T-helper 22 cell (primary cell): ENCODE measurements at places on chromosomes 3 and 15.
A peak's percentile ranks its signal among the peaks of the same experiment; 100 is the strongest.

DNA sequence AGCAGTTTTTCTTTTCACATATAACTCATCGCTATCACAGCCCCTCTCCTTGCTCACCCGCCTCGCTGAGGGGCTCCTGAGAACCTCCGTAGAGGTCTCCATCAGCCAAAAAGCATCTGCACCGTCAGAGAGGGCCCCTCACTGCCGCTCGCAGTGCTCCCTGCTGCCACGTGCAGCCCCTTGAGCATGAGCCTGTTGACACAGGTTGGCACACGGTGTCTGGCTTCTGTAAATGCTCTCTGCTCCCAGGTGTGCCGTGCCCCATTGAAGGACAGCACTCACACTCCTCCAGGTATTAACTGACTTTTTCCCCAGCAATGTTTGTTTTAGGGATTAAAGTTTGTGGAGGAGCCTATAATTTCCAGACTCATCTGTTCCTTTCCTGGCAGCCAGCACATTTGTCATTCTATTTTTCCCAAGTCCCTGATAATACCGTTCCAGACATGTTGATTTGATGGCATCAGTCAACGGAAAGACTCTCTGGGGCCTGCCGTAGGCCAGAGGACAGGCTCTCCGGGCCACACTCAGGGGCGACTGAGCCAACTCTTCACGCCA lies 2.1 kb upstream of the FURIN start:
- DNase-seq: no peak

GRCh38 chr15:69719527-69720240 lies 267.1 kb downstream of the RPLP1 start:
- peak; percentile 68 for DNase-seq

DNA sequence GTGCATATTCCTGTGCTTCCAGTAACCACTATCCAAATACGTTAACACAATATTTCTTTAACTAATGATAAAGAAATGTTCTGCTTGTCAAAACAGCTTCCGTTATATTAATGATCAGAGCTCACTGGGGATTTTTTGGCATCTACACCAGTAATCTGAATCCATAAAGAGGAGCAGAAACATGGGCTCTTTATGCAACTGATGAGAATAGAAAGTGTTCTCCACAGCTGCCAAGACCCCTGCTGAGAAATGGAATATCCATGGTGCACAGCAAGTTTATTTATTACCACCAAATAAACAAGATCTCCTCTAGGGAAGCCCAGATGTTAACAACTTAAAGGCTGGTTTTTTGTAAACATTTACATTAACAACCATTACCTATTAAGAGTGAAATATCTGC lies 54.5 kb downstream of the ALDH1A2 start:
- no peak for DNase-seq

- no peak for DNase-seq
These were observed 7.8 kb downstream of the DNASE1L3 start for GRCh38 chr3:58202917-58203360.

GRCh38 chr3:38005076-38006020 lies 14.8 kb downstream of the VILL start:
- no peak for DNase-seq

DNA sequence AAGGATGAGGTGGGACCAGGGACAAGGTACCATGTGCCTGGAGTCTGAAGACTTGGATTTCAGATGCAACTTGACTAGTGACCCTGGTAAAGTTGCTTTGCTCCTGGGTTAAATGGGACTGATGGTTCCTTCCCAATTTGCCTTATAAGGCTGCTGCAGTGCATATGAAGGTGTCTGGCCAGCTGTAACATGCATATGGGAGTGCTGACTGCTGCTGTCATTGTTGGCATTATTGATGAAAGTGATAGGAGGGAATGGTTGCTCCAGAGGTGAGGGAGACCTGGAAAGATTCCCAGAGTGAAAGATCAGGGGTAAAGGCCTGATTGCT lies 20.5 kb downstream of the CYP8B1 start:
- no peak for DNase-seq

- no peak for DNase-seq
These were observed 145.9 kb upstream of the GALNT15 start for GRCh38 chr3:16028604-16029003.

DNA sequence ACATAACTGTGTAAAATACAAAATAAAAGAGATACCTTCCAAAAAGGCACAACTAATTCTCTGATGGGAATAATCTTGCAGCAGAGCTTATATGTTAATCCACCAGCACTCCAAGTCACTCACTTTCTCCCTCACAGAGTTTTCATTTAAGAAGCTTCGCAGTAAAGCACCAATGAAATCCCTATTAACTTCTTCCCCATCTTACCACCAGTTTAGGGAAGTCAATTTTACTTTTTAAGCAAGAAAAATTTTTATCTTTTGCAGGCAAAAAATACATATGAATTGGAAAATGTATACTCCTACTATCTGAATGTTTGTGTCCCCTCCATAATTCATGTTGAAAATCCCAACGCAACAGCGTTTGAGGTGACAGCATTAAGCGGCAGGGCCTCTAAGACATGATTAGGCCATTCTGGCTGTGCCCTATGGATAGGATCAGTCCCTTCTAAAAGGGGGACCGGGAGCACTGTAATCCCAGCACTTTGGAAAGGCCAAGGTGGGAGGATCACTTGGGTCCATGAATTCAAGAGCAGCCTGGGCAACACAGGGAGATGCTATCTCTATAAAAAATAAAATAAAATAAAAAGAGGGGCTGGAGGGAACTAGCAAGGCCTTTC lies 435.8 kb downstream of the SHQ1 start:
- no peak for DNase-seq

GRCh38 chr15:68218847-68219798 lies 10.4 kb downstream of the CLN6 start:
- DNase-seq: no peak

DNA sequence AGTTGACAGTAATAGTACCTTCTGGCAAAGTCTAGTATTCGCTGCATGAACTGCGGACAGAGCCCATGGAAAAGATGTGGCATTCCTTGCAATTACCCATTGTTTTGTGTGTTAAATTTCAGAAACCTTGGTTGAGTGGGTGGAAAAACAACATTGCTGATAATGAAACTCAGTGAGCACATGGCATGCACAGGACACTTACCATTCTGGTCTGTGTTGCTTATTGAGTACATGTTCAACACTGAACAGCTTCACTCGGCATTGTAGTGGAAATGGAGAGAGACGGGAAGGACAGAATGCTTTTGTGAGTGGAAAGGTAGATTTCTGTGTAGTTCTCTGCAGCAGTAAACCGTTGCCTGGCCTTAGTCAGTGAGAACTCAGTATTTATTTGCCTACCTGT lies 165.3 kb downstream of the FNDC3B start:
- DNase-seq: no peak

- DNase-seq: no peak
These were observed 17.7 kb downstream of the TOPAZ1 start for GRCh38 chr3:44259404-44259803.

- DNase-seq: no peak
These were observed 22.1 kb upstream of the MYO5C start for GRCh38 chr15:52317688-52318087.

- no peak for DNase-seq
These were observed 1245.6 kb downstream of the OTOL1 start for GRCh38 chr3:162742159-162742717.

- DNase-seq: no peak
These were observed 52.0 kb downstream of the LPP start for GRCh38 chr3:188205992-188206416.

DNA sequence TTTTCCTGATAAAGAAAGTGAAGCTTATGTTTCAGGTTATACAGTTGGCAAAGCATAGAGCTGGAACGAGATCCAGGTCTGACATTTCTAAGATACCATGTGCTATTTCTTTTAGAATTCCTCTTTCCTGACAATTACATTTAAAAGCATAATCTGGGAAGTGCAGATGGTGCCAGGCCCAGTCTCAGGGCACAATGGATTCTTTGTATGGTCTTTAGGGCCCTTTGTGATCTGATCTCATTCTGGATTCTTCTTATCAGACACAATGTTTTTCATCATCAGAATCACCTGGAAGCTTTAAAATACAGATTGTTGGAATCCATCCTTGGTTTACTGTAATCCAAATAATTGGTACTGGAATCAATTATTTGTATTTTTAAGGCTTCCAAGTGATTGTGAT lies 18.6 kb upstream of the GLCE start:
- no peak for DNase-seq

DNA sequence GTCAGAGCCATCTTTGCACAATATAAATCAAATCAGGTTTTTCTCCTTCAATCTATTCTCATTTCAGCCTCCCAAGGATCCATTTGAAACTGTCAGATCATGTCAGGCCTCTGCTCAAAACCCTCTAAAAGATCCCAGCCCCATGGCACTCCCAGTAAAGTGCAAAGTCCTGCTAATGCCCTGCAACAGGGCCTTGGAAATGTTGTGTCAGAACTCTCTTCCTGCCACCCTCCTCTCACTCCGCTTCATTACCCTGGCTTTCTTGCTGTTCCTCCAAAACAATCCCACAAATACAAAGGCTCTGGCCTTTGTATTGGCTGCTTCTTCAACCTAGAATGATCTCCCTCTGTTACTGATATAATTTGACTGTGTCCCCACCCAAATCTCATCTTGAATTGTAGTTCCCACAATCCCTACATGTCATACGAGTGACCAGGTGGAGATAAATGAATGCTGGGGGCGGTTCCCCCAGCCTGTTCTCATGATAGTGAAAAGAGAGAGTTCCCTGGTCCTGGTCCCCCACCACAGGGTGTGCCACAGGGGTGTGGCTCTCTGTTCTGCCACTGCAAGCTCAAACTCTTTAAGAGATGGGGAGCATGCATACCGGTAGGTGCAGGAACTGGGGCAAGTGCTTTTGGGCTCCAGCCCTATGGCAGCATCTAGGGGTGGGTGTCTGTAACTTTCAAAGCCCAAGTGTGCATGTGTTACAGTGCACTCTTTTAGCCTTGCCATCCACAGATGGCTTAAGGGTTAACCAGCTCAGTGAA lies 22.9 kb upstream of the TRA2B start:
- no peak for DNase-seq

DNA sequence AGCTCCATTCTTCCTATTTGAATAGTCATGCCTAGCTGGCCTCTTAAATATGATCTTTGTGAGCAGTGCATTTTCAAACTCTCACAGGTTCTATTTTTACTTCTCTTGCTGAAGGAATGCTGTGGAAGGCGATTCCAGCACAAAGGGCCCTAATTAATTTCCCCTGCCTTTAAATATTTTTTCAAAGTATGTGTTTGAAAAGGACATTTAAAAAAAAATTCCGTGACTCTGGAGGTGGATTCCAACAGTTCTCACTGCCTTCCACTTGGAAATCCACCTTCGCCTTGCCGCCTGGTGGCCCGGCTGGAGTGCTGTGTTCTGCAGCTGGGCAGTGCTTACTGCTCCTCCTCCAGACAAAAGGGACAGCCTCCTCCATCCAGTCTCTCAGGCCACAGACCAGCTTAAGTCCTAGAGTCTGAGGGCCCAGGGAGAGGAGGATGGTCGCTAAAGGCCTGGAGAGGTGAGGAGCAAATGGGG lies 61.5 kb upstream of the CORO2B start:
- no peak for DNase-seq

- no peak for DNase-seq
These were observed 245.6 kb upstream of the GOLIM4 start for GRCh38 chr3:168341192-168341815.
